ENCODE measurements at places on chromosomes 12 and 14.

GRCh38 chr14:50846226-50846880 is 15.4 kb upstream of the NIN start:
- DNase-seq, result no peak

GRCh38 chr14:58769011-58769643 is 131.4 kb downstream of the DACT1 start:
- no peak for DNase-seq

DNA sequence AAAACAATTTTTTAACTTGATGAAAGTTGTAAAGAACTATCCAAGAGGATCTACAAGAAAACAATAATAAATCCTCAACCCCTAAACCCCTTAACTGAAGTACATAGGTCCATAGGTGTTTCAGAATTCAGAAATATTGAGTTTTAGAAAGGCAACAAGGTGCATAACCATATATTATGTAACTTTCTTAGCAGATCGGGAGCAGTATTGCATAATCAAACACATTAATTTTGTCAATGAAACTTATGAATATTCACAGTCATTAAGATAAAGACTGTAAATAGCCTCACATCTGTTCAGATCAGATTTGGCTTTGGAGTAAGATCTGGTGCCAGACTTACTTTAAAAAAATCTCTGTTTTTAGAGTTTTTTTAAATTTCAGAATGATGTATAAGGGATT is 647.1 kb upstream of the FLRT2 start:
- DNase-seq, result no peak

DNA sequence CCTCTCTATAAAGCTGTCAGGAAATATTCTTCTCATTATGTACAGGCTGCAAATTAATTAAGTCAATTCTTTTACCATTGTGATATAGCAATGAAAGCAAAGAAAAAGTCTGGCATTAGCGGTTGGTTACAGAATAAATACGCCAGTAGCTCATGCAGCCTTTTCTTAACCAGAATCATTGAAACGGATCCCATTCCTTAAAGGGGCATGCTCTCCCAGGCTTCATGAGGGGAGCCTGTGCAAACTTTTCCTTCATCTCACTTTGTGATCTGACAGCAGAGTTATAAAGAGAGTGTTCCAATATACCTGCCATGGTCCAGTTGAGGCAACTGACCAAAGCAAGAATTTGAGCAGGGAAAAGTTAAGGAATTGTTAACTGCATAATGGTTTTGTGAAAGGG is 337.7 kb downstream of the EMP1 start:
- no peak for DNase-seq

- no peak for DNase-seq
Measured at GRCh38 chr14:54309615-54310014, 87.2 kb upstream of the CDKN3 start.

DNA sequence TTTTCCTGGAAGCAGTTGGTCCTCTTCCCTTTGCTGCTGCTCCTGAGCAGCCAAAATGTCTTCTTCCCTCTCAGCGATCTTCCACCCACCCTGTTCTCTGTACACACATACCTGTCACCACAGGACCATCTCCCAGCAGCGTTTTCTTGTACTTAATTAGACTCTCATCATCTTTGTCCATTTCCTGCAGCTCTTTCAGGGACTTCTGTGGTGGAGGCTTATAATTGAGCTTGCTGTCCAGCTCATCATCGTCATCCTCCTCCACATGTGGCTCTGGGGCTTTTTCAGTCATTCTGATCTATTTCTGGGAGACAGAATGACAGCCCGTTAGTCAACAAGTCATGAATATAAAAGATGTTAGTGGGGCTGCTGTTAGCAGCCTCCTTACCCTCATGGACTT is 11.0 kb downstream of the ARHGDIB start:
- DNase-seq, result no peak

GRCh38 chr14:42602336-42602845 is 995.7 kb downstream of the LRFN5 start:
- no peak for DNase-seq

DNA sequence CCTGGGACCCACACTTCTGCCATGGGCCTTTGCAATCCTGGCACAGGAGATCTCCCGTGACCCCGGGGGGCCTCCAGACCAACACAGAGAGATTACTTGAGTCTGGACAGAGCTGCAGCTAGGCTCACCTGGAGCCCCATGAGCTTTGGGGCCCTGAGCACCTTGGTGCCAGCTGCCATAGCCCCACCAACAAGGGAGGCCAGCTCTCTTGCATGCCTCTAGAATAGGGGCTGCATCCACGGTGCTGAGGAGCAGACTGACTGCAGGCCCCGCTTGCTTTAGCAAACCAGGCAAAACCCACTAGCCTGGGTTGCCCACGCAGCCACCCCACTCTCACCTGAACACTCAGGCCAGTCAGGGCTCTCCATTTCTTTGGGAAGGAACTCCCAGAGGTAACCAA is 3.7 kb upstream of the OR4N2 start:
- DNase-seq, result no peak

DNA sequence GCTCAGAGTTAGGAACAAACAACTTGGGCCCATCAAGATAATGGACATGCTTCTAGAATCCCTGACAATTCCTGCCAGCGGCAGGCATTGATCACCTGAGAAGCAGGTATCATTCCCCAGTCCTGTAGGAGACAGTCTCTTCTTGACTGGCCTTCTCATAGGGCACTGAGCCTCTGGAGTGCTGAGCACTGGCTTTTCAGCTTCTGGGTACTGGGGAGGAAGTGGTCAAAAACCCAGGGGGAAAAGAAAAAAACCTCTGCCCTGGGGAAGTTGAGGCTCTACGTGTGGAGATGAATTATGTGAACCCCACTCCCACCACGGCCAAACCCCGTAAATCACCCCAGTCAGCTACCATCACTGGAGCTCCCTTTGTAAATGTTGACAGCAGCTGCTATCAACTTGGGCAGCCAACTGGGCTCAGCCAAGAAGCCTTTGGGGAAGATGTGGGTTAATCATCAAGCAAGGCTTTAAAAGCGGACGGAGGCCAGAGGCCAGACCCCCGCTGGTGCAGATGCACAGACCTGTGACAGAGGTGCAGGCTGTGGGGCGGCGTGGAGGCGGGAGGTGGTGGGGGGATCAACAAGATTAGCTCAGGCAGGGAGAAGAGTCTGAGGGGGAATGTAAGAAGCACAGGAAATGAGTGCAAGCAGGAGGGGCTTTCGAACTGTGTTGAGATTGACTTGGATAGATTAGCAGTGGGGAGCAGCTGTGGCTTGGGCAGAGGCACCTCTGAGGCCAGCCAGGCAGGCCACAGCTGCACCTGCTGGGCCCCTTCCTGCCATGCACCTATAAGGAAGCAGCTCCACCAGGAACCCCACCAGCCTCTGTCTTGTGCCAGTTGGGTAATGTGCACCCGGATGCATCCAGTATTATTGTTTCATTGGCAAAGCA is 105.4 kb upstream of the HIF1A start:
- no peak for DNase-seq

DNA sequence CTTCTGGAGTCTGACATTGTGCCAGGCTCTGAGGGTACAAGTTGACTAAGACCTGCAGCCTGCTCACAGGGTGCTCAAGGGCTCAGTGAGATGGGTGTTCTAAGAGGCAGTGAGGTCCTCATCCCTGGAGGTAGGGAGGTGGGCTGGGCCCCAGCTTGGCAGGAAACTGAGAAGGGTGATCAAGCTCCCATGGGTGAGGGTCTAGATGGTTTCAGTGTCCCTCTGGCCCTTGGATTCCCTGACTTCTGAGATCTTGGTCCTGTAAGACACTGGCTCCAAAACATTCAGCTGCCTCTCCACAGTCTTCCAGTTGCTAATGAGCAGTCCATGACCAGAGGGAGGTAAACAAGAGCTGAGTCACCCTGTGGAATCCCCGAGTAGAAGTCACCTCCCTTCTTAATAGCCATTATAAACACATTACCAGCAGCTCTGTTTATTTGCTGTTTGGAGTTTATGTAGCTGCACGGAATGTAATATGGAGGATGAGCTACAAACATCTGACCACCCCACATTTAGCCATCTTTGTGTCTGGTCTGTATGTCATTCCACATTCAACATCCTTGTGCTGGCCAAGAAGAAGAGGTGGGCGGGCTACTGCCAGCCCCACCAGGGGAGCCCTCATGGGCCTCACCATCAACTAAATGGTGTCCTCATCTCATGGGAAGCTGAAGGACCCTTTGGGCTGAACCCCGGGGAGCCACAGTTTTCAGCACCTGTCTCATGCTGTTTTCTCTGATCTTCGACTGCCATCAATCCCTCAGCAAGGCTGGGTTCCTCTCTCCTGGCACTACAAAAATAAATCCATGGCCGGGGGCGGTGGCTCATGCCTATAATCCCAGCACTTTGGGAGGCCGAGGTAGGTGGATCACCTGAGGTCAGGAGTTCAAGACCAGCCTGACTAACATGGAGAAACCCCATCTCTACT is 37.2 kb upstream of the BDKRB2 start:
- no peak for DNase-seq

GRCh38 chr12:66074561-66074960 is 56.0 kb downstream of the LLPH start:
- DNase-seq, result no peak

GRCh38 chr12:1510056-1510812 is 84.1 kb downstream of the FBXL14 start:
- no peak for DNase-seq

DNA sequence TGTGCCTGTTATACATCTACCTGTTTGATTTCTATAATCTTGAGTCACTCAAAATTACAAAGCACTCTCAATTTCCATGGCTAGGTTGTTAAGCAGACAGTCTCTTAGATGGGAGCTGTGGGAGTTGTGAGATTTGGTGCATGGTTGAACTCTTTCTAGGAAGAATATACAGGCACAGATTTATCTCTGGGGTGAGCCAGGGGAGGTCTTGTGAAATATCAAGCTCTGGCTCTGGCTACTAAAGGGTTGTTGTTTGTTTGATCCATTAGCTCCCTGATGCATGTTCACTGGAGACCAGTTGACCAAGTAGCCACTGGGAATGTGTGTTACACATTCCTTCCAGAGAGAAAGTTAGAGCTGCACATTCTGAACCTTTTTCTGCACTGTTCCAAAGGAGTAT is 117.2 kb upstream of the HMGA2 start:
- no peak for DNase-seq

DNA sequence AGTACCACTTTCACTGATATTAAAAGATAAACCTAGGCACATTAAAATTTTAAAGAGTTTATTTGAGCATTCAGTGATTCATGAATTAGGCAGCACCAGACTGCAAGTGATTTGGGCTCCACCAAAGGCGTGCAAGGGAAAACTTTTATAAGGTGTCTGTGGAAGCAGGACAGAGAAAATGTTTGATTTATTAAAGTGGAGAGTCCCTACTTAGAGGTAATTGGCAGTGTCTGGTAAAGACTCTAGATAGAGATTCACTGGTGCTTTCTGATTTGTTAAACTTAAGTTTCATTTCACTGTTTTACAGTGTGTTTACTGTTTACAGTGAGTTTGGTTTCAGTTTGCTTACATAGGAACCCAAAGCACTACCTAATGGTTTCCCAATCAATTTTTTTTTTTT is 72.8 kb downstream of the ANKS1B start:
- no peak for DNase-seq

DNA sequence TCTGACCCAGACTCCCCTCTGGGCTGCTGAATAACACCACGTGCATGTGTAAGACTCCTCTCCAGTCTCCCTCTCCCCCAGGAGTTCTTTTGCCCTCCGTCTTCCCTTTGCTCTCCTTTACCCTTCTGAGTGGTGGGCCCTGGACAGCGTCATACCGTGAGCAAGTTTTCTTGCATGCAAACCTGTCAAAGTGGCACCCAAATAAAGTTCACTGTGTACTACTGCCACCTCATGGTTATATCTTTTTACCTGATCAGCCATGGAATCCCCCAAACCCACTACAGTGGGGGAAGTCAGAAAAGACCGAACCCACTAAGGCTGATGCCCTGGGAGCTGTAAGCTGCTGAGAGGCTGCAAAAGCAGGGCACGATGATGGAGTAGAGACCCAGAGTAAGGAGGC is 131.1 kb upstream of the VRK1 start:
- DNase-seq, result no peak

GRCh38 chr14:100416921-100417860 is 94.1 kb downstream of the SLC25A47 start:
- DNase-seq, result no peak

DNA sequence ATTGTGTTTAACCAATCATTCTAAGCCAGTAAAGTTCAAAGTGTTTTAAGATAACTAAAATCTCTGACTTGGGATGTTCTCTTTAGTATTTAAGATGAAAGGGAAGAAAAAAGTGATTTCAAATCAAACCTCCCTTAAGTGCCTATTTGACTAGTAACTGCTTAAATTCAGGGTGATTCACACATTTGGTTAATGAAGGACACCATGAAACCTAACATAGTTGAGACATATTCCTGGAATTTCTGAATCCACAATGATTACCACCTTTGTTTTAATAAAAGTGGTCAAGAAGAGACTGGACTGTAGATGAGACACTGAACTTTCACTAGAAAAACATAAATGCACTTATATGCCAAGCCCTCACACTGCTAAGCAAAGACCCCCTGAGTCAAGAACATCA is 138.7 kb downstream of the MED13L start:
- no peak for DNase-seq

DNA sequence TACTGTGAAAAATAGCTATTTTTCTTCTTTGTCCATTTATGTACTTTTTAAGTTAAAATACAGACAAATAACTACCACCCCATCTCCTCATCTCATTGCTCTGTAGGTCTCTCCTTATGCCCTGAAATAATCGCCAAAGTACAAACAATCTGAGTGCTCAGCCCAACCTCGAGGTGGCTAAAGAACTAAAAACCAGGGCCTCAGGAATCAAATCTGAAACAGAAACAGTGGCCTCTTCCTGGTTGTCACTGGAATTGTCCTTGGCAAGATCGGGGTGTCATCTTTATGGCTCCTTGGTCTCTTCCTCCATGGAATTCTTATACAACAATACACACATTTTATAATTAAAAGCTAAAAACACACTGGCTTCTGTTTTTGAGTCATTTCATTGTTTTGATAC is 182.4 kb downstream of the ASCL1 start:
- no peak for DNase-seq

- no peak for DNase-seq
Measured at GRCh38 chr12:14418451-14418890, 53.0 kb downstream of the ATF7IP start.

- no peak for DNase-seq
Measured at GRCh38 chr12:14665354-14666348, 30.7 kb downstream of the GUCY2C start.

- no peak for DNase-seq
Measured at GRCh38 chr12:41288142-41288811, 100.2 kb downstream of the PDZRN4 start.

DNA sequence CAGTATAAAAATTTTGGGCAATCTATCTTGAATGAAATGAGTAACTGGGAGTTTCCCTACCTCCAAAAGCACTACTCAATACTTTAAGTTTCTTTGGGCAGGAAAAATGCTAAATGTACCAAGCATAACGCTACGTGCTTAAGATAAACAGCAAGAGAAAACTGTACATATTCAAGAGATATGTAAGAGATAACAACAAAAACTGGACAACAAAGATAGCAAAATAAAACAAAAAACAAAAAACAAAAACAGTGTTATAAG is 20.0 kb downstream of the PTGES3 start:
- no peak for DNase-seq

GRCh38 chr12:69415471-69416275 is 54.5 kb upstream of the FRS2 start:
- DNase-seq, result no peak
